ENCODE measurements at places on chromosomes 2 and 18.
A peak's percentile ranks its signal among the peaks of the same experiment; 100 is the strongest.

DNA sequence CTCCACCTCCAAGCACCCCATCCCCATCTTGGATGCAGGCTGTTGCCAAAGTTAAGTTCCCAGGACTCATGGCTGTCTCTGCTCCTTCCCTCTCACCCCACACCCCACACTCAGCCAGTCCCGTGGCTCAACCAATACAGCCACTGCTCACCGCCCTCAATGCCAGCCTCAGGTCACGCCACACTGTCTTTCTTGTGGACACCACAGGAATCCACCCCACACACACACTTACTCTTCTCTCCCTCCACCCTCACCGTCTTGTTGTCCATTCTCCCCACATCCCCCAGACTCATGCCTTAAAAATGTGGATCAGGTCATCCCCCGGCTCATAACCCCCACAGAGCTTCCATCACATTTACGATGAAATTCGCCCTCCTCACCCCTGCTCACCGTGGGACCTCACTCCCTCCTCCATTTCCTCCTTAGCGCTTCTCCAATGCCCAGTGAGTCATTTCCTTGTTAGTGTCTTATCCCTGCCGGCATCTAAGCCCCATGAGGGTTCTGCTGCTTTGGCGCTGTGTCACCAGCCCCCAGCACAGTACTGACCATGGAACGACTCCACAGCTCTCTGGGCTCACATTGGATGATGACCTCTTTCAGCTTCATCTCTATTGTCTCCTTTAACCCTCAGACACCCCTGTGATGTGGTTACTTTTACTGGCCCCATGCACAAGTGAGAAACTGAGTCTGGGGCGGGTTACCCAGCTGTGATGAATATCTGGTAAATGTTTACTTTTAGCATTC lies 13.8 kb downstream of the MLPH start:
- no peak for DNase-seq

DNA sequence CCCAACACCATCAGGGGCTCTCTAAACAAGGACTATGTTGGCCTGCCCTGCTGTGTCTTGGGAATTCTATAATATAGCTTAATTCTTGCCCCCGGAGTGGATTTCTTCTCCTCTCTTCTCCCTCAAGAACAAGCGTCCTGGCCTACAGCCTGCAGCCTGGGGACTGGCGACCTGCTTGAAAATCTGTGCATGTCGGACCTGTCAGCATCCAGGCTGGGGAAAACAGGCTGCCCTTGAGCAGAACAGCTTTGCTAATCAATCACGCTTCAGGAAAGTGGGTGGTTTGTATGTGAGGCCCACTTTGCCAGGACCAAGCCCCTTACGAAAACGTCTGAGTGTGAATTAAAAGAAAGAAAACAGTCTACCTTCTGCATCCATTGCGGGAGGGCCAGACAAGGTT lies 116.7 kb downstream of the BCL2 start:
- no peak for DNase-seq

DNA sequence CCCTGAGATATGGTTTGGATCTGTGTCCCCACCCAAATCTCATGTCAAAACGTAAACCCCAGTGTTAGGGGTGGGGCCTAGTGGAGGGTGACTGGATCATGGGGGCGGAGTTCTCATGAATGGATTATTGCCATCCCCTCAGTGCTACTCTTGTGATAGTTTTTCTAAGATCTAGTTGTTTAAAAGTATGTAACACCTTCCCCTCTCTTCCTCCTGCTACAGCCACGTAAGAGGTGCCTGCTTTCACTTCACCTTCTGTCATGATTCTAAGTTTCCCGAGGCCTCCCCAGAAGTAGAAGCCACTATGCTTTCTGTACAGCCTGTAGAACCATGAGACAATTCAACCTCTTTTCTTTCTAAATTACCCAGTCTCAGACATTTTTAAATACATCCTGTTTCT lies 16.9 kb downstream of the PUM2 start:
- no peak for DNase-seq

DNA sequence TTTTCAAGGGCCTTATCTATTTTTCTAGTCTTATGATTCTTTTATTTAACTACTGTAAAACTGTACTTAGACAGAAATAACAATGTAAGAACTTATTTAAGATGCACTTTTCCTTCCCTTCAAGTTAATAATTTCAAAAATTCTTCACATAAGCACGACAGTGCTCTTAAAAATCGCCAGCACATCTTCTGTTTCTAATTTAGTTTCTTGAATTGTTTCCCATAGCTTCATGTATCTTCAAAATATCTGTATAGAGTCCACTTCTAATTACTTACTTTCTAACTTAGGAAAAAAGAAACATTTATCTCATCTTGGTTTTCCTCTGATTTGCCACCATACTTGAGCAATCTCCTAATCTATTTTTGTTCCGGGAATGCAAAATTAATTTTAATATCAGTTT lies 196.1 kb downstream of the BABAM2 start:
- no peak for DNase-seq

DNA sequence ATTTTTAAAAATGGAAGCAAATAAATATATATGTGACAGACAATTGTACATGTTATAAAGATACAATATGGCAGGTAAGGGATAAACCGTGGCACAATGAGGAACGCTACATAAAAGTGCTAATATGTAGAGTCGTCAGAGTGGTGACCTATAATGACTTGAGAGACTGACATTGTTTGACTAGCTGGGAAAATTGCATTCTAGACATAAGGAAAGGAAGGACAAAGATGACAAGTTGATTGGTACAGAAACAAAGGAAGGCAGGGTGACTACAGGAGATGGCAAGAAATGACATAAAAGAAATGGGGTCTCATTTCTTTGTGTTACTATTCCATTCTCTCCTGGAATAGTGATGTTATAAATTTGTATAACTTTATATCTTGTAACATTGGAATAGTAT lies 420.4 kb downstream of the DSC3 start:
- no peak for DNase-seq

DNA sequence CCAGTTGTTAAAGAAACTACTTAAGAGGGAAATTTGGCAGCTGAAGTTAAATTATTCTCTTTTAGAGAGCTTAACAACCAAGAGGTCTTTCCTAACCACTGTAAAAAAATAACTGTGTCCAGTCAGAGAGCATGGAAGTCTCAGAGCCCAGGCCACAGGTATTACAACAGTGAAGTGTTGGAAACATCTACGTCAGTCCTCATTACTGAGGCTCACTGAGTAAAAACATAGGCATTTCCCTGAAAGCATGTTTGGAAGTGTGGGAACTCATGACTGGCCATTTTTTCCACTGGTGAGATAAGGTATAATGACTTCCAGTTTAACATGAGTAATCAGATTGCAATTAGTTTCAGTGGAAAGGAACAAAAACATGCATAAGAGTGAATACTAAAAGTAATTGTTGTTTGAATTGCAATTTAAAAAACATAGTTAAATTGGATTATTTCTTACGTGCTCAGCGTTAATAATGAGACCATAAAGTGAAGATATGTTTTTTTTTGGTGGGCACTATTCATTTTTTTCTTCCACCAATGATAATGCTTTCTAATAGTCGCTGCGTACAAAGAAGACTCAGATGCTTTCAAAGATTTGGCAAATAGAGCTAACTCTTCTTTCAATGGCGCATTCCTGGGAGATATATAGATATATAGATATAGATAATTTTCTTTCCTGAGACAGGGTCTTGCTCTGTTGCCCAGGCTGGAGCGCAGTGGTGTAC lies 60.8 kb downstream of the EFEMP1 start:
- no peak for DNase-seq

GRCh38 chr2:58762176-58762781 lies 521.2 kb upstream of the FANCL start:
- DNase-seq = peak; percentile 90

DNA sequence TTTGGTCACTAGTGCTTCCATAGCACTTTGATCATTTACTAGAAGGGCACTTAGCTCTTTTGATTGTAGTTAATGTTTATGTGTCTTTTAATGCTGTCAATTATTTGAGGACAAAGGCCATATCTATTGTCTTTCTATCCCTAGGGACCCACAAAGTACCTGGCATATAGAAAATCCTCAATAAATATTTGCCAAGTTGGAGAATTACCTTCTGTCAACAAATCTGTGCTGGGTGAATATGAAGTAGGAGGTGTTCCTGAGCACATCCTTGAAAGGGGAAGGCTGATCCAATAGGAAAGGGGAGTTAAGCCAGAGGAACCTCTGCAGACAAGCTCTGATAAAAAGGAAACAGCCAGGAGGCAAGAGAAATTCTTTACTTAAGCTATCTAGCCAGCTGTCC lies 8.2 kb downstream of the DPP4 start:
- no peak for DNase-seq

DNA sequence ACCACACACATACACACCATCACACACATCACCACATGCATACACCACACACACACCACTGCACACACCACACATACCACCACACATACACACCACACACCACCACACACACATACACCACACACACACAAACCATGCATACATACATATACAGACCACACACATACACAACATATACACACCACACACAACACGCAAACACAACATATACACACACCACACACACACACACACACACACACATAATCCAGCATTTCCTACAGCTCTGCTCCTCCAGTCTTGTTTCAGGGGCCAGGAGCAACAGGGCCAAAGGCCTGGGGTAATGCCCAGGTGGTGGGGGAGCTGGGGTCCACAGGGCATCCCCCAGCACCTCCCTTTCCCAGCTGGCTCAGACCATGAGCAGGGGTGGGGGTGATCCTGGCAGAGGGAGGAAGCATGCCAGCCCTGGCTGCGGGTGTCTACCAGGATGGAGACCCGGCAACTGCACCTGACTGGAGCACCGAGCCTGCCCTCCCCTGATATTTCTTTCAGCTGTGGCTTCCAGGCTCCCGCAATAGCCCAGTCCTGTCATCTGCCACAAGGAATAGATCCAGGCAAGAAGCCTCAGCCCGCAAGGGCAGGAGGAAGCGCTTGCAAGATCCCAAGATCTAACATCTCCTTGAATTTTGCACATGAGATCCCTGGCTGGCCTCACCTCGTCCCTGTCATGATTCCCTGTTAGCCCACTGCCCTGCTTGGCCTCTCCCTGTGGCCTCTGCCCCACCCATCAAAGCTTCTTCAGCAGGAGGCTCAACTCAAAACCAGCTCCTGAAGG lies 196.9 kb downstream of the TNS1 start:
- no peak for DNase-seq

DNA sequence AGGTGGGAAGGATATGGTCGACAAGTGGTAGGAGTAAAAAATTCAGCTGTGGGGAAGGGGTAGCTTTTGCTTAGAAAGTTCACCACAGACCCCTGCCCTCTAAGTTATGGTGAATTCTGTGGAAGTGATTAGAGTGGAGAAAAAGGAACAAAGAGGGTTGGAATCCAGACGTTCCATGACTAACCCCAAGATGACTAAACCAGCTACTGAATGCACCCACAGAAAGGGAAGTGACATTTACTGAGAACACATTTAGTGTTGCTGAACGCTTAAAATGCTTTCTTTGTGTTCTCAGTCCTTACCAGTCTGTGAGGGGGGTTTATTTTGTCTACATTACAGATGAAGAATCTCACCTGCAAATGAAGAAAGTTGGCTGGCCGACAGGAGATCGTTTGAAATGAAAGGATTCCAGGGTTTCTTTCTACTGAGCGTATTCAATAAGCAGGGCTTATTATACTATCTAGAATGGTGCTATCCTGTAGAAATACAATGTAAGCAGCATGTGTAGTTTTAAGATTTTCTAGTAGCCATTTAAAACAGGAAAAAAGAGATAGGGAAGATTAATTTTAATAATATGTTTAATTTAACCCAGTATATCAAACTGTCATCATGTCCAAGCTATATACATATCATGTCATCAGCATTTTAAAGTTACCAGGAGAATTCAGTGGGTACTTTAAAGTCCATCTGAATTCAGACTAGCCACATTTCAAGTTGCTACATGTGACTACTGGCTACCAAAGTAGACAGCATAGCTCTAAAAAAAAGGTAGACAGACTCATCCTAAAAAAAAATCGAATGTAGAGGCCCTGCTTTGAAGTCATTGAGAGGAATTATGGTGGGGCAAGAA lies 60.1 kb downstream of the LIMS1 start:
- no peak for DNase-seq

- DNase-seq = no peak
Observed at GRCh38 chr18:75323821-75324585, 103.5 kb downstream of the SMIM21 start.

DNA sequence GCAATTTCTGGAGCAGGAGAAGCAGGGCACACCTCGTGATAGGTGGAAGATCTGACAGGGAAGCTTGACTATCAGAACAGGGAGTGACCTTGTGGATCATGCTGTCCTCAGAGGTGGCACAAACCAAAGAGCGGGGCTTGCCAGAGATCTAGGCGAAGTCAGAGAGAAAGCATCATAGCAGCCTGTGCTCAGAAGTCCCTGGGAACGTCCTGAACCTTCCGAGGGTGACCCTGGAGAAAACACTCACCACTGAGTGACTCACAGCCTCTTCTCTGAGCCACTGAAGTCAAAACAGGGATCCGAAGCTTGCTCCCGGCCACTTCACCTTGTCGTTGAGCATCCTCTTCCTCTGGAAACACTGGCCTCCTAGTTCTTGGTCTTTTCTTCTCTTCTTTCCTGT lies 56.7 kb downstream of the IL1R2 start:
- DNase-seq = no peak

DNA sequence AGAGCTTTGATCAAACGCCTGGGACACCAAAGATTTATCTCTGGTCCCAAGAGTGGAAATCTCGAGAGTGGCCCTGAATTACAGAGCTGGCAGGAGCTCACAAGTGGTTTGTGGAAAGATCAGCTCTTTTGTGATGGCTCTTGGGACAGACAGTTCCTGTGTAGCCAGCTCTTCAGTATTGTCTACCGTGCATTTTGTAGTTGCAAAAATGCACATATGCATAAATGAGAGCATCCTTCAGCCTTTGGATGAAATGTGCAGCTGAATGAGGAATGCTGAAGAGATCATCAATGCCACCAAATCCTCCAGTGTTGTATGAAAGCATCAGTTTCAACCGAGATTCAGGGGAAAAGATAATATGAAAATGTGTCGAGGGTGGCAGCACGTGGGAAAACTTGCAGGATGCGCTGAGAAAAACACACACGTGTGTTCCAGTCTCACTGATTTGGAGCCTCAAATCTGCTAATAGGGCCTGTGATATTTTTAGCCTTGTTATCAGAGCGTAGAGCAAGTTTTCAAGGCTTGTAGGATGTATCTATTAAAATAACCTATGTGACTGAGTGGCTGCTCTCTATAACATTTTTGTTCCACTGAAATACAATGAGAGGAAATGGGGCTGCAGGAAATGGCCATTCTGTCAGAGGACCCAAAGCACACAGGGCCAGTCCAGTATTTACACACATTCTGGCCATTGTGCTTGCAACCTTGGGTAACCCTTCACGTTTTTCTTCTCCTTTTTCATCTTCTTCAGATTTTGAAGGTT lies 138.7 kb downstream of the PRKCE start:
- DNase-seq = no peak

- DNase-seq = no peak
Observed at GRCh38 chr18:48323151-48323550, 86.0 kb downstream of the ZBTB7C start.

GRCh38 chr2:239274391-239275043 lies 126.3 kb downstream of the HDAC4 start:
- no peak for DNase-seq

GRCh38 chr2:36780231-36780839 lies 83.8 kb downstream of the VIT start:
- DNase-seq = peak; percentile 81
